Natural killer cell (primary cell): ENCODE measurements at places on chromosomes 5 and 9. TPM values are rescaled to one million over a fixed set of nuclear protein-coding genes. Genes with fewer than 3 reads are reported as not detected.

SLC36A2 gene
- not detected for total RNA-seq

PCDHGA11 gene
- 0.83 TPM for total RNA-seq

MEGF10 gene
- total RNA-seq: 1.4 TPM

NDUFS6 gene
- 25.9 TPM for total RNA-seq

GRCh38 chr9:107703651-107704050 is 214.1 kb upstream of the KLF4 start:
- H3K27ac ChIP-seq: no peak overlapping the region
- no peaks in the 10 kb centered on the region for H3K27me3 ChIP-seq
- H3K4me3 ChIP-seq: no peak overlapping the region
- H3K4me1 ChIP-seq: no peaks in the 10 kb centered on the region
- DNase-seq: no peak
- no peaks in the 10 kb centered on the region for H3K36me3 ChIP-seq

DNA sequence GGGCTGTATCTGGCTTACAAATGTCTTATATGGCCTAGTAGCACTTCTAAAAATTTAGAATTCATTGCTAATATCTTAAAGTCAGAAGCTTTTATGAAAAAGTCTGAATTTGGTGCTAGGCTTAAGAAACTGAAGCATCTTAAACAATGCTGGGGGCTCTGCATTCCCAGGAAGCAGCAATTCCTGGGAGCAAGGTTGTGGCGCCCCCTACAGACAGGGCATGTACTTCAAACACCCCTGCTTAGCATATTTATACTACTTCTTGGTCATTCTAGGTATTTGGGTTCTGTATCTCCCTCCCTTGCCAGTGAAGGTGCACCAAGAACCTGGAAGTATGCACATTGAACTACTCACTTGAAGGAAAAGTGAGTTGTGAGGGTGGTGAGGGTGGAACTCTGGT is 64.6 kb upstream of the GRIA1 start:
- H3K4me3 ChIP-seq: no peak overlapping the region
- no peak for DNase-seq
- no peaks in the 10 kb centered on the region for H3K36me3 ChIP-seq

DNA sequence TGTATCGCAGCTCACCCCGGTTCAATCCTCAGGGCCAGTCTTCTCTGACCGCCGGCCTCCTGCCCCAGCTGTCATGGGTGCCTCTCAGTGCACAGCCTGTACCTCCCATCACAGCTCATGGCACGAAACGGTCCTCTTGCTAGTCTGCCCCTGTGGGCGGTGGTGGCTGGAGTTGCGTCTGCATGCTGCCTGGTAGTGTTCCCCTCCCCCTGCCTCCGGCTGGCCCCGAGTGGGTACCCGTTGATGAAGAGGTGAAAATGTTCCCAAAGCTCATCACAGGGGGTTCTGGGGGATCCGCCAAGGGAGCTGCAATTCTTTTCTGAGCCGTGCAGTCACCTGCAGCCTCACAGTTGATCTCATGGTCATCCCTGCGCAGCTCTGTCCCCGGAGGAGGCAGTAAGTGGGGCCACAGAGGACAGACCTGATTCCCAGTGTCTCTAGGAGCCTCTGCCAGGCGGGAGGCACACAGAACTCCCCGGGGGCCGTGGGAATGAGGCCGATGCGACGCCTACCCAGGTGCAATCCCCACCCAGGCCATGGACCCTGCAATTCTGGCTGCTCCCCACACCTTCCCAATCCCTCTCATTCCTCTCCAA is 34.7 kb upstream of the FIBCD1 start:
- H3K36me3 ChIP-seq: no peaks in the 10 kb centered on the region
- DNase-seq: no peak
- H3K27ac ChIP-seq: no peak overlapping the region
- no peaks in the 10 kb centered on the region for H3K4me1 ChIP-seq
- H3K4me3 ChIP-seq: no peak overlapping the region

DNA sequence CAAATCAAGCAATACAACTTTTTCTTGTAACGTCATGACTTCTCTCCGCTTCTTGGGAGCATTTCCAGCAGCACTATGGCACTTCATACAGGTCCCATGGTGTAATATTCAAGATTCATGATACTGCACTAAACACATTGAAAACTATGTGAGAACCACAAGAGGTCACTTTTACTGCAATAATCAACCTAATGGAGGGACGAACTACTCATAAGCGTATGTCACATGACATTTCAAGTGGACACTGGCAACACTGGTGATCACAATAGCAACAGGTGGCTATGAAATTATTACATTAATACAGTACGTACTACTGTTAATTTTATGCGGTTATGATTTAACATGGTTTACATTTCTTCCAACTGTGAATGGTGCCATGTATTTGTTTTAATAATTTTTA is 78.6 kb upstream of the TBC1D9B start:
- no peaks in the 10 kb centered on the region for H3K36me3 ChIP-seq
- no peak overlapping the region for H3K4me3 ChIP-seq
- no peaks in the 10 kb centered on the region for H3K27me3 ChIP-seq
- no peaks in the 10 kb centered on the region for H3K4me1 ChIP-seq
- H3K27ac ChIP-seq: no peak overlapping the region

- H3K4me3 ChIP-seq: no peak overlapping the region
- no peaks in the 10 kb centered on the region for H3K36me3 ChIP-seq
- no peaks in the 10 kb centered on the region for H3K4me1 ChIP-seq
- DNase-seq: no peak
Observed at GRCh38 chr5:81805086-81805485, 54.2 kb upstream of the SSBP2 start.

DNA sequence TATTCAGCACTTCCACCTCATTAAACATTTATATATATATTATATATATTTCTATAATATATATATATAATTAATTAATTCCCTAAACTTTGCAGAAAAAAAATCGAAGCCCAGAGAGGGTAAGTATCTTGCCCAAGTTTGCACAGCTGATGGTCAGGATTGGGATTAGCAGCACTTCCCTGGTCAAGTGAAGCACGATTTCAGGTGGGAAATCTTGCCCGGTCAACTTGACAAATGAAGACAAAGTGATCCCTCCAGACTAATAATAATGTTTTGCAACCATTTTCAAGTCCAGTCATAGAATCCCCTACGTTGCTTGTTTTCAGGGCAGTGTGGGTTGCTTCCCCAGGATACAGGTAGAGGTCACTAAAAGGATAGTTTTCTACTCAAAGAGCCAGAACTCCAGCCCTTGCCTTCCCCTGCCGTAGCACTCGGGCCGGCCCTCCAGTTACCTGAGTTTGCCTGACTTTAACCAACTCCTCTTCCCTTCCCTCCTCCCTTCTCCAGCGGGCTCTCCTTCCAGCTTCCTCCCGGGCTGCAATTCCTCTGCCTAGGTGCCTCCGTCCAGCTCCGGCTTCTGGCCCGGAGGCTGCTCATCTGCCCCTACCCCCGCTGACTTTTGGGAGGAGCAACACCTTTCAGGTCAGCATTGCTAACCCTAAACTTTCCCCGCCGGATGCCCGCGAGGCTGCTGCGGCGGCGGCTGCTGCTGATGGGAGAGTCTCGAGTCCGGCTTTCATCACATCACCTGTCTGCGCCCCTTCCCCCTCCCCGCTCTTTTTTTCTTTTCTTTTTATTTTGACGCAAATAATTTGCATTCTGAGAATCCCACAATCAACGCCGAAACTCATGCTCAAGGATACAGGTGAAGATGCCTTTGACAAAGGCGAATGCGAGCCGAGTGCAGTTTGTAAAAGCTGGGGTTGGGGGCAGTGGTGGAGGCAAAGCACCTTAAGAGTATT is 930 bp downstream of the PRLR start:
- no peaks in the 10 kb centered on the region for H3K4me1 ChIP-seq
- no peak for DNase-seq
- no peak overlapping the region for H3K4me3 ChIP-seq
- H3K36me3 ChIP-seq: no peaks in the 10 kb centered on the region
- no peak overlapping the region for H3K27ac ChIP-seq
